Hindlimb muscle (tissue), 1 donor: ENCODE measurements at places on chromosomes 3 and 15.

DNA sequence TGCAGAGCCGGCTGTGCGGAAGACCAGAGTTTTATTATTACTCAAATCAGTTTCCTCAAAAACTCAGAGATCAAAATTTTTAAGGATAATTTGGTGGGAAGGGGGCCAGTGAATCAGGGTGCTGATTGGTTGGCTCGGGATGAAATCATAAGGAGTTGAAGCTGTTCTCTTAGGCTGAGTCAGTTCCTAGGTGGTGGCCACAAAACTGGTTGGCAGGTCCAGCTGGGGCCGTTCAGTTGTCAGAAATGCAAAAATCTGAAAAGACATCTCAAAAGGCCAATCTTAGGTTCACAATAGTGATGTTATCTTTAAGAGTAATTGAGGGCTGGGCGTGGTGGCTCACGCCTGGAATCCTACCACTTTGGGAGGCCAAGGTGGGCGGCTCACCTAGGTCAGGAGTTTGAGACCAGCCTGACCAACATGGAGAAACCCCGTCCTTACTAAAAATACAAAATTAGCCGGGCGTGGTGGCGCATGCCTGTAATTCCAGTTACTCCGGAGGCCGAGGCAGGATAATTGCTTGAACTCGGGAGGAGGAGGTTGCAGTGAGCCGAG lies 2.3 kb upstream of the ZNF589 start:
- no peak for DNase-seq

GRCh38 chr15:45796433-45796832 lies 161.6 kb downstream of the SQOR start:
- no peak for DNase-seq

- no peak for DNase-seq
Observed at GRCh38 chr15:56887782-56888438, 30.5 kb upstream of the TCF12 start.

DNA sequence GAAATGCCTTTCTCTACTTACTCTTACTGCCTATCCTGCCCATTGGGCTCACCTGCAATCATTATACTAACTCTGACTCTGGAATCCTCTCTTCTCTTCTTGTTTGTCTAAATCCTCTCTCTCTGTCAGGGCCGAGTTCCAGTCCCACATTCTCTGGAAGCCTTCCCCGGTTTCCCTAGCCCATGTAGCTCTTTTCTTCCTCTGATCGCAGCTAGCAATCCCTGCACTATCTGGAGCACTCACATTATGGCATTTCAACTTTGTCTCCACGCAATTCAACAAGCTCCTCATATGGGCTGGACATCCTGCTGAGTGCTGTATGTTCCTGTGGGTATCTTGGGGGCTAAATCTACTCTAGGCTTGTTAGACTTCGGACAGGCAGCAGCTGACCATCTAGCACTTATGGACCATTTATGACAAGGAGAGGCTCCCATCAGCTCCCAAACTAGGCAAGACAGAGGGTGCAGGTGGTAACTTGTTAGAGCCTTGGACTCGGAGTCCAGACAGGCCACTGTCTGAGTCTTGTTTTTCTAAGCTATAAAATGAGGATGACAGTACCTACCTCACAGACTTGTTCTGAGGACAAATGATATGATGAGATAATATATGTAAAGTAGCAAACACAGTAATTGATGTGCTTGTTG lies 58.3 kb downstream of the EPHB3 start:
- DNase-seq = peak; percentile 56

DNA sequence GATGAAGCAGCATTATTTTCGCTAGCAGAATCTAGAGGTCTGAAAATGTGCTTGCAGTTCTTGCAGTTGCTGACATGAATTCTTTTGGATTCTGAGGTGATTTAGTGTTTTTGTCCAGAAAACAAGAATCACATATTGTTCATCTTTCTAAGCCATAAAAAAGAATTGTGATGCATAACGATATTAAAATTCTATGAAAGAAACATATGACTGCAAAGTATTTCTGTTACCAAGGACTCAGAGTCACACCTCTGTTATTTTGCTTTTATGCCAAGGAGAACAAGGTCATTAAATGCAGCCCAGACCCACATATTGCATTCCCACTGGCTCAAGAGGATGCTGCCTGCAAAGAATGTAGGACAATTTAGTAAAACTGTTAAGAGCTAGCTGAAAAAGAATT lies 299.8 kb upstream of the GPR149 start:
- peak; percentile 43 for DNase-seq

DNA sequence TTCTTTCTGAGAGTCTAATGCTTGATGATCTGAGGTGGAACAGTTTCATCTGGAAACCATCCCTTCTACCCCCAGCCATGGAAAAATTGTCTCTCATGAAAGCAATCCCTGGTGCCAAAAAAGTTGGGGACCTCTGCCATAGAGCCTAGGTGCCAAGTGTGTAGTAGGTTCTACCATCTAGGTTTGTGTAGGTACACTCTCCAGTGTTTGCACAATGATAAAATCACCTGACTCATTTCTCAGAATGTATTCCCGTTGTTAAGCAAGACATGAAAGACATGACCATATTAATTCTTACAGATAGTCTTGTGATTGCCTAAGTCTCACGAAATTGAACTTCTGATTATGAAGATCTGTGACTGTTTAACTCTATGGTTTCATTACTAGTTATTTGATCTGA lies 68.6 kb downstream of the KAT2B start:
- DNase-seq = no peak

GRCh38 chr3:165158011-165158410 lies 38.2 kb downstream of the SLITRK3 start:
- DNase-seq = no peak

DNA sequence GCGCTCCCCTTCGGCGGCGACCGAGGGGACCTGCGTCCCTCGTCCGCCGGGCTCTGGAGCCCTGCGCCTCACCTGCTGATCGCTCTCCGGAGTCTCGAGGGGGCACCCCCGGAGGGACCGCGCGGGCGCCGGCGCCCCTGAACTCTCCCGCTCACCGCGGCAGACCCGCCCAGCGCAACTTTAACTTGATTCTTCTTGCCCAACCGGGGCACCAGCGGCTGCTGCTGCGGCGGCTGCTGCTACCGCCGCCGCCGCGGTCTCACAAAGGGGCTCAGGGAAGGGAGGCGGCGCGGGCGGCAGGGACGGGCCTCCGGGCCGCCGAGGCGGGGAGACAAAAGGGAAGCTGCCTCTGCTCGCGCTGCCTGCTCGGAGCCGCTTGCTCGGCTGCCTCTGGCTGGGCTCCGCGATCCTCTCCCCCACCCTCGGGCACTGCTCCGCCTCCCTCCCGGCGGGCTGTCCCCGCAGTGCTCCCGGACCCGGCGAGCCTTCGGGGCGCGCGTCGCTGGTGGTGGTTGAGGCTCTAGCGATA lies at the start of gene PPM1L:
TSS of gene PPM1L (plus strand) at position 456 of the 529 bp plus-strand sequence.
- peak; percentile 30 for DNase-seq

DNA sequence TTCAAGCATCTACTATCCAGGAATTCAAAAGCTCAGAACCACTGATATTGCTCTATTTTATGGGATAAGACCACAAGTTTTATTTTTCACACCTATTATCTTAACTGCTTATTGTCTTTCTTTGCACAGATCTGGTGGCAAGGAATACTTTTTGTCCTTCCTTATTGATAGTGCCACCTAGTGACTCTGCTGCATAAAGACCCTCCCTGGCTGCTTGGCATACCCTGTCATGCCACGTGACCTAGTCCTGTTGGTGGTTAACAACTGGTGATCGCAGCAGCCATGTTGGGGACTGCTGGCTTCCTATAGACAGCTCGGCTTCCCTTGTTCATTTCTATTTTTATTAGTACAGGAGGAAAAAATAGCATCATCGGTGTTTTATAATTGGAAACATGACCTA lies 236.3 kb downstream of the MEX3B start:
- no peak for DNase-seq

DNA sequence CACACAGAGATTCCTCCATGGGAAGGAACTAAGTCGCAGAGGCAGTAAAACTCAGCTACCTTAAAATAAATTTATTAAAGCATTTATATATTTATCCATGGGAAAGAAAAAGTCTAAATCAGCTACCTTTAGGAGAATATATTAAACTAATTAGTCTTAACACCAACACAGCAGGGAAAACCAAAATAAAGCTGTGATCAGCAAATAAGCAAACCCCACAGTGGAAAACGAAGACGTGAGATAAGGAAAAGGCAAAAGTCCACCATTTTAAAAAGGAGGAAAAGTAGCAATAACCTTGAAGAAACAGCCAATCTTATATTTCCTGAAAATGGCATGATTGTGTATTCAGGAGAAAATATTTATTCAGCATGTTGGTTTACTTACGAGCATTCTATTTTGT lies 473.0 kb upstream of the ROBO2 start:
- DNase-seq = no peak

DNA sequence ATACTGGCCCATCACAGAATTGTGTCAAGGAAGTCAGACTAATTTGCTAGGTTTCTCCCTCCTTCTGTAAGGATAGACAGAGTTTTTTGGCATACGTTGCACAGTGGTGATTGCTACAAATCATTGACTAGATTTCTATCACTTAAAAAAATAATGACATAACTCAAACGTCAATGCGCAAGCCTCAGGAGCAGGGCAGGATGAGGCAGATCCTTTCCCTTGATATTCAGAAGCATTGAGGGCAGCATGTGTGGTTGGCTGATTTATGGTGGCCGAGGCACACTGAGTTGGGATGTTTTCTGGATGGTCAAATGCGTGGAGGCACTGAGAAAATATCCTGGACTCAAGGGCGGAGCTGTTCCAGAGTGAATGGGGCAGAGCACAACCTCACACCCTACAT lies 14.4 kb downstream of the THSD4 start:
- DNase-seq = no peak

DNA sequence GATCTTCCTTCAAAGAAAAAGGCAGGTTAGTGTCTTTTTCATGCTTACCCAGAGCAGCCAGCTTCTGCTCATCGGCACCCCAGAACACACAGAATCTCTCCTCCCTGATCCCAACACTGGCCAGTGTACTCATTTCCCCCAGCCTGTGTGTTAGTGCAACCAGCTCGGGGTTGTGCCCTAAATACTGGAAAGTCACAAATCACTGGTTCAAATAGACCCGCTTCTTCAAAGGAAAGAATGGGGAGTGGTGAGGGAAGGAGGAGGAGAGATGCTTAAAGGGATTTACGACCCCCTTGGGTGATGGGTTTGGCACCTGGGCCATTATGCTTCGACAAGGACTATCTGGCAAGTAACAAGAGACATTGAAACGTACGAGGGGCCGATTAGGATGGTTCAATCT lies 114.0 kb downstream of the FOXB1 start:
- DNase-seq = no peak

- no peak for DNase-seq
Observed at GRCh38 chr15:45715528-45715927, 80.7 kb downstream of the SQOR start.

- DNase-seq = no peak
Observed at GRCh38 chr3:152964911-152965609, 130.1 kb downstream of the P2RY1 start.

- no peak for DNase-seq
Observed at GRCh38 chr3:23741036-23741706, 64.6 kb upstream of the UBE2E1 start.
